ENCODE measurements at places on chromosomes 5 and 9. TPM values are rescaled to one million over a fixed set of nuclear protein-coding genes. Genes with fewer than 3 reads are reported as not detected.
A peak's percentile ranks its signal among the peaks of the same experiment; 100 is the strongest.

- DNase-seq, result no peak
Measured at GRCh38 chr9:112384690-112385089, 4.8 kb downstream of the HSDL2 start.

DNA sequence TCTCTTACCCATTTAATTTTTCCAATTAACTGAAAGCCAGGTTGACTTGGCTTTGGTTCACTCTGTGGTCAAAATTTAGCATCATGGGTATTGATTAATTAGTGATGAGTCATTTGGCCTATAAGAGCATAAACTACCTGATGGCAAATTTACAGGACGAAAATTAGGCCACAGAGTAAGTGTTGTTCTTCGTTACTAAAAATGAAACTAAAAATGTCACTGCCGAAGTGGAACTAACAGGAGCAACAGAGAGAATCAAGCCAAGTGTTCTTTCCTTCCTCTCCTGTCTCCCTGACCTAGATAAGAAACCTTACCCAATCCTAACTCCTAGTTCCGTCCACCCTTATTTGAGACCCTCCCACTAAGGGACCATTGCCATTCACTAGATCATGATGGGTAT is 176.9 kb downstream of the RAB3C start:
- no peak for DNase-seq

- DNase-seq, result peak; percentile 5
Measured at GRCh38 chr5:36414869-36415282, 113.2 kb upstream of the RANBP3L start.

GRCh38 chr5:176441921-176442323 is 6.3 kb upstream of the FAF2 start:
- no peak for DNase-seq

DNA sequence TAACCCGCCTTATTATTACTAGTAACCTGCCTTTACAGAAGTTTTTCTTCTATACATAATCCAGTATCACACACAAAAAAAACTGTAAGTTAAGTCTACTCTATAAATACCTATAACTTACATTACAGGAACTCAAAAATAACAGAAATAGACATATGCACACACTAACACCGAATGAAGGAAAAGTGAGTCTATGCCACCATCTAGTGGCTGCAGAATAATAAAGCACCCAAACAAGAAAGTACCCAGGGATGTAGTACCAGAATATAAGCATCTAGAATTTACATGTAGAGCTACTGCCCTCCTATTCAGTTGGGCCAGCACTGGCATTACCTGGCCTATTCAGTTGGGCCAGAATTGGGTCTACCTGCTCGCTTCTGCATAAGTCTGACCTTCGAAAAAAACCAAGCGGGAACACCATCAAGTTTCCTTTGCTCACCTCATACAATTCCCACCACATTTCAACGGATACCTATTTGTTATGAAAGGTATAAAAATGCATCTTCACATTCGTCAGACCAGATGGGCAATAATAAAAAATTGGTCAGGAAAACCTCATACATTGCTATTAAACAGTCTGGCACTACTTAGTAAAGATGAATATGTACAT is 4.0 kb upstream of the NIPSNAP3A start:
- DNase-seq, result no peak

Gene GADD45G
- total RNA-seq, result 0.35 TPM

All from glomerular endothelial cell (primary cell).